ENCODE measurements at places on chromosomes 3 and 15.

DNA sequence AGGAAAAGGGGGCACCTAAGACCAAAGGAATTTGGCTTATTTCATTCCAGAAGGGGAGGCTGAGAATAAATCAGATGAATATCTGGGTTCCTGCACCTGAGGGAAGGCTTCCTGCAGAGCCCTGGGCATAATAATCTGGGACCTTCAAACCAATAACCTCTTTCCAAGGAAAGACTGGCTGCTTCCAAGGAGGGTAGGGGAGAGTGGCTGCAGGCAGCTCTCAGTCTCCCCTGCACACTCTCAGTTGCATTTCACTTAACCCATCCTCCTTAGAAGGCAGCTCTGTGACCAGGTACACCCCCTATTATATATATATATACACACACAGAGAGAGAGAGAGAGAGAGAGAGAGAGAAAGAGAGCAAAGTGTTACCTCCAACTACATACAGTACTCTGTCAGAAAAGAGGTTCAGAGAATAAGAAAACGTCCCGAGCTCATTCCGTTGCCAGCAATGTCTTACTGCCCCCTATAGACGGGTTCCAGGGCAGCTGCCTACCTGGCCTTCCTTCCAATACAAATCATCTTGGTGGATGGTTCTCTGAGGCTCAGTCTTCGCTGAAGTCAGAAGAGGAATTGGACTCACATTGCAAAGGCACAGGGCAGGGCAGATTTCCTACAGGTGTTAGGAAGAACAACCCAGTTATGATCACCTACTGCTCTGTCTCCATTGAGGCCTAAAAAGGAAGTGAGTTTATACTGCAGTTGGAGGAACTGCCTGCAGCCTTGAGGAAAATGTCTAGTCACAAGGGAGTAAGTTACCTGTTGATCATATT, 26.1 kb downstream of the CAPN3 start:
- no peak for DNase-seq

DNA sequence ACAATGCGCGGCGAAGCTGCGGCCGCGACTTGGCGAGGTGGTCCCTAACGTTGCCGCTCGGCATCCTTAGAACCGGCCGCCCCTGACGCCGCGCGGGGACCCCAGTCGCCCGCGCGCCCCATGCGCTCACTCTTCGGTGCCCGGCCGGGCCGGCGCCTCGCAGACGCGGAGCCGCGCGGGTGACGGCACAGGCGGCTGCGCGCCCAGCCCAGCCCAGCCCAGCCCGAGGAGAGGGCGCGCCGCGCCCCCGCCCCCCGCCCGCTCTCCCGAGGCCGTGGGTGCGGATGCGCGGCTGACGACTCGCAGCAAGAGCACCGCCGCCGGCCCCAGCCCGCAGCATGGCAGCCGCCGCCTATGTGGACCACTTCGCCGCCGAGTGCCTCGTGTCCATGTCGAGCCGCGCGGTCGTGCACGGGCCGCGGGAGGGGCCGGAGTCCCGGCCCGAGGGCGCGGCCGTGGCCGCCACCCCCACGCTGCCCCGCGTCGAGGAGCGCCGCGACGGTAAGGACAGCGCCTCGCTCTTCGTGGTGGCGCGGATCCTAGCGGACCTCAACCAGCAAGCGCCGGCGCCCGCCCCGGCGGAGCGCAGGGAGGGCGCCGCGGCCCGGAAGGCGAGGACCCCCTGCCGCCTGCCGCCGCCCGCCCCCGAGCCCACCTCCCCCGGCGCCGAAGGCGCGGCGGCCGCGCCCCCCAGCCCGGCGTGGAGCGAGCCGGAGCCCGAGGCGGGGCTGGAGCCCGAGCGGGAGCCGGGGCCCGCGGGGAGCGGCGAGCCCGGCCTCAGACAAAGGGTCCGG, 437 bp downstream of the KLF13 start:
- DNase-seq, result peak; percentile 60

GRCh38 chr3:61060411-61060861, 190.8 kb downstream of the FHIT start:
- DNase-seq, result no peak

GRCh38 chr15:34987609-34988026, 469 bp downstream of the ZNF770 start:
- no peak for DNase-seq

- DNase-seq, result no peak
Measured at GRCh38 chr3:159238646-159239045, 436.8 kb downstream of the MFSD1 start.

DNA sequence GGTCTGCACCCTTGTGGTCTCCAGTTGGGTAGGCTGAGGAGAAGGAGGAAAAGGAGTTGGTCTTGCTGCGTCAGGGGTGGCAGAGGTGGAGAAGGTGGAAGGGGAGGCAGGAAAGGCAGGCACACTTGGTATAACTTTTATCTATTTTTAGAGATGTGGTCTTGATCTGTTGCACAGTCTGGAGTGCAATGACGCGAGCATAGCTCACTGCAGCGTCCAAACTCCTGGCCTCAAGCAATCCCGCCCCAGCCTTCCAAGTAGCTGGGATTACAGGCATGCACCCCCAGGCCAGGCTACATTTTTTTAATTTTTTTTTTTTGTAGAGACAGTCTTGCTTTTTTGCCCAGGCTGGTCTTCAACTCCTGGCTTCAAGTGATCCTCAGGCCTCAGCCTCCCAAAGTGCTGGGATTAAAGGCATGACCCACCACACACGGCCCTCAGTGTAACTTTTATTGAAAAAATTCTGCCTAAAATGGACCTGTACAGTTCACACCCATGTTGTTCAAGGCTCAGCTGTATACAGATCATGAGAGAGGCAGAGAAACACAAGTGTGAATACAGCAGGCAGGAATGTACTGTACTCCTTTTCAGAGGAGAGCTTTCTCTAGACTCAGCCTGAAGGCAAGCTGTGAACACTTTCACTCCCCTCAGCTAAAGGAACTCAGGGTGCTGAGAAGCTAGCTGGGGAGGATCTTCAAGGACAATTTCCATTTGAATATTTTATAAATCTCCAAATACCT, 2.1 kb upstream of the RHOV start:
- no peak for DNase-seq

GRCh38 chr15:52870015-52870414, 79.9 kb upstream of the ONECUT1 start:
- DNase-seq, result no peak

DNA sequence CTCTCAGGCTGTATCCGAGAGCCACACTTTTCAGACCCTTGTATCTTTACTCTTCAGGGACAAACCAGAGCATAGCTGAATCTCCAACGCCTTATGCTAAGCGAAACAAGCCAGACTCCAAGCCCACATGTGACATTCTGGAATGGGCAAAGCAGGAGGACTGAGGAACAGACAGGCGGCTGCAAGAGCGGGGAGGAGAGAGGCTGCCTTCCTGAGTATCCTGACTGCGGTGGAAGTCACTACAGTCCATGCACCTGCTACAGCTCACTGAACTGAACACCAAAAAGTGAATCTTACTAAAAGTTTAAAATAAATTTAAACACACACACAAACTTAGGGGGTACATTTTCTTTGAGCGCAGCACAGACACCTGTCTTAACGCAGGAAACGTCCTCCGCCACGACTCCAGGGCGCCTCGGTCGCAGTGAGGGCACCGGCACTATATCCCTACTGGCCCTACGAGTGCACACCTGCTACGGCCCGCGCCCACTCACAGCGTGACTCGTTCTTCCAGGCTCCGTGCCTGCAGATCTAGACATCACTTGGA, 1.4 kb downstream of the CYFIP1 start:
- no peak for DNase-seq

DNA sequence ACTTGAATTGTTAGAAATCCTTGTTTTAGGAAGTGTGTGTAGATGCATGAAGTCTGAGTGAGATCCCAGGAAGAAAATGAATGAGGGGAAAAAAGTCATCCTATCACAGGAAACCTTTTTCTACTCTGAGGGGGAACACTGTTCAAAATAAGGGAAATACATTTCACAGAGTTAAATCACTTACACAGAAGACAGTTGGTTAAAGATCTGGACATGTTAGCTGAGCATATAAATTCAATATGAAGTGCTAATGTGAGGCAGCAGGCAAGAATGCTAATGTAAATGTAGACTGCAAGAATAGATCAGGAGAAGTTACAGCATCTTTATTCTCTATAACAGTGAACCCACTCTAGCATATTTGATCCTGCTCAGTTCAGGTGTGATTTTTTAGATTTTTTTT, 2.6 kb downstream of the TBCCD1 start:
- no peak for DNase-seq

DNA sequence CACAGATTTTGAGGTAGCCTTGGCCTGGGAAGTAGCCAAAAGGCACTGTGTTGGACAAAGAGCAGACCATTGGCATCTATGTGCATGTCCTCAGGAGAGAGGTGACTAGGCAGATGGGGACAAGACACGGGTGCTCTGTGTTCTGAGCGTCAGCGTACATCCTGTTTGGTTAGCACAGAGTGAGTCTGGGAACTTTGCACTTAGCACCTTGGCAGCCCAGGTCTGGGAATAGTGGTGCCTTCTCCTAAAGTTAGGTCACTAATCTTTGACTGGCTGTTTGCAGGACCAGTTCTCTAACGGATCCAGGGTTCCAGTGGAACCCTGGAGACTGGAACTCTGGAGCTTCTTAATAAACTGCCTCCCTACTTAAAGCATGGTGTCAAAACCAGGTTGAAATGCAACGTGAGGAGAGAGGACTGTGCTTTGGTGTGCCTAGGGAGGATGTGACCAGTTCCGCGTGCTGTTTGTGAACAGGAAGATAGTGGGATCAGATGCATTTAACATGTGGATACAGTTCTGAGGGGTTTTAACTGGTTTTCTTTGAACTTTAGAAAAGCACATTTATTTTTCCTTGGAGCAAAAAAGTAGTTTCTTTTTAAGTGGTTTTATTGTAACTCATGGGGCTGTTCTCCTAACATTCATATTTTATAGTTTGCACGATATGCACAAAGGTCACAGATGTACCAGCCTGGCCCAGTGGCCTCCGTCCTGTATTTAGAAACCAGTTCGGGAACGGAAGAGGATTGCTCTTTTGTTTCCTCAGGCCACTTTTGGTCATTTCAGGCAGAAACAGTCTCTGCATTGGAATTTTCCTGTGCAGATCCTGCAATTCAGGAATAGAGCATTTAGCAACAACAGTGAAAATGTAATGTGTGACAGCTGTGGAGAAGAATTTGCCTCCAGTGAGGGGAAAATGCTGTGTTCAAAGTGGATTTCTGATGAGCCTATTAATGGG, 48.8 kb downstream of the ABHD2 start:
- no peak for DNase-seq

DNA sequence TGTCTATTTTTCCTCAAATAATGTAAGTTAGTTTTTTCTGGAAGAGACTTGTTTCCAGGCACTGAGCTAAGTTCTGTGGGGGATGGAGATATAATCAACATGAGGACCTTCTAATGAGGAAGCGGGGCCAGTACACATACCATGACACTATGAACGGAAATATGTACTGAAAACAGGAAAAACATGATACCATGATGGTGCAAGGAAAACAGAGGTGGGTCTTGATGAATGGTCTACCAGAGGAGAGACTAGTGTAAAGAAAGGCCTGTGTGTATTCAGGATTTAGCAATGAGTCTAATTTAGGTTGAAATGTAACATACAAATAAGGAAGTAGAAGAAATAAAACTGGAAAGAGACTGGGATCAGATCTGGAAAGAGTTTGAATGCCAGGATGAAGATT, 38.9 kb upstream of the TPRG1 start:
- no peak for DNase-seq

GRCh38 chr3:100401674-100402041, 319 bp downstream of the LNP1 start:
- peak; percentile 22 for DNase-seq

DNA sequence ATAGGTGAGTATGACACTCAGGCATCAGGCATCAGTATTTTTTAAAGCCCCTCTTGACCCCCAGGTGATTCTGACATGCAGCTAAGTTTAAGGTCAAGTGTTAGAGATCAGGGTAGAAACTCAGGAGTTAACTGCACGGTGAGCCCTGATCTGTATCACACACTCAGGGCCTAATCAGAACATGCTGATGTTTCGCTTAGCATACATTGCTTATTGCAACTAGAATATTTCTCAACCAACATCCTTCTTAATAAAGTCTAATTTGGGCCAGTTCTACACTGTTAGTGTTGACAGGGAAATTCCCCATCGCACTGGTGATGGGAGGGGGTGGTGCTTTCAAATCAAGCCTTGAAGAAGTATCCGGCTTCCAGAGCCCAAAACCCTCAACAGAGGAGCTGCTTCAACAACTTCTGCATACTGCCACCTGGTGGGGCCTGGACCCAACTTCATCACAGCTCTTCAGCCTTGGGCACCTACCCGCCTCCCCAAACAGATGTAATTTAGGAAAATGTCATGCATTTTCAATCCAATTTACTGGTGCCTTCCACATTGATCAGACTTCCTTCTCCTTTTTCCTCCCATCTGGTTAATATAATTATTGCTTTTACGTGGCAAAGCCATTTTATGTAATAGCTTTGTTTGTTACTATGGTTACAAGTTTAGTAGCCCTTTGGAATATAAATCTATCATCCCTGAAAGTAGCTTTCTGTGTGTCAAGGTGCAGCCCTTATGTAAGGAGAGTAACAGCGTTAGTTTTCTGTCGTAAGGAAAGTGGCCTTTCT, 312.2 kb downstream of the RORA start:
- DNase-seq, result peak; percentile 70

- DNase-seq, result no peak
Measured at GRCh38 chr3:6601374-6601773, 259.5 kb upstream of the GRM7 start.

DNA sequence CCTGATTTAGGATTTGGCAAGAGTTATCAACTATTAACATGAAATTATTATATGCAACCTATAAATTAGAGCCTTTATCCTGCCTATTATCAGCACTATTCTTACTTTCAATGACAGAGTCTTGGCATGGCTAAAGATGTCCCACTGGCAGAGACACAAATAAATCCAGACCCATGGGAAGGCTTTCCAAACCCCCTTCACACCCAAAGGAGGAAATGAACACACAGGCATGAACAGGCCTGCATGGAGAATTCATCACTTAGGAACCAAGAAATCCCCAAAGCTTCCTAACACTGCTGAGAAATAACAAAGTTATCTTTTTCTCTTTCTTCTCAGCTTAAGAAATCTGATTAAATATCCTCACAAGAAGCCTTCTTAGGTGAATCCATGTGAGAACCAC, 213.9 kb downstream of the OCA2 start:
- DNase-seq, result no peak

- no peak for DNase-seq
Measured at GRCh38 chr3:112092496-112093179, 6.4 kb downstream of the C3orf52 start.

DNA sequence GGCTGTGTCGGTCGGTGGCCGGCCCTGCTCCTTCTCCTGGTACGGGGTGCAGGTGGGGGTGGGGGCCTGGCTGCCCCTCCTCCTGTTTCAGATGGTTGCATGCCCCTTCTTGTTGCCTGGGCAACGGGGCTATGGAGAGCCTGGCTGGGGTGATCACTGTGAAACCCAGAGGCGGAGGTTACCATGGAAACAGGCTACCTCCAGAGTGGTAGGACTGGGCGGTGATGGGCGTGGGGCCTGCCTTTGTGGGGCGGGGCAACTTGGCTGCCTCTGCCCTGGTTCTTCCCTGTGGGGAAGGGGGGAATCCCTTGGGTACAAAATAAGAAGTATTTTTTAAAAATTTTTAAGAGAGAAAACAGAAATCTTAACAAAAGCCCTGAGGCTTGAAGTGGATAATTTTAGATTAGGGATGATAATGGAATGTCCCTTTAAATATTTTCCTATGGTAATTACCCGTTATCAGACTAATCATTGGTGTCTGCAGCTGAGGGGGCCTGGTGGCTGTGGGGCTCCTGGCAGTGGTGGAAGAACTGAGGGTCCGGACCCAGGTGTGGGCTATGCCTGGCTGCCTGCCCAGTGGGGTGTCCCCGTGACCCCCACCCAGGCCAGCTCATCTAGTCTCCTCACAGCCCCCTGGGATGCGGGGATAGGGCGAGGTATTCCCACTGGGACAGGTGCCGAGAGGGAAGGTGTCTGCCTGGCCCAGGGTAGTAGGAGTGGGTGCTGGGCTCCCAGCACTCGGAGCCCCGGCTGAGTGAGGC, 32.5 kb downstream of the PLXNA1 start:
- no peak for DNase-seq
